ENCODE measurements at places on chromosomes 4 and X.

- H3K27me3 ChIP-seq: no peaks in the 10 kb centered on the region
- no peak overlapping the region for H3K27ac ChIP-seq
- no peak for DNase-seq
- no peaks in the 10 kb centered on the region for H3K36me3 ChIP-seq
Observed at GRCh38 chr4:39181520-39181904, 817 bp upstream of the WDR19 start.

DNA sequence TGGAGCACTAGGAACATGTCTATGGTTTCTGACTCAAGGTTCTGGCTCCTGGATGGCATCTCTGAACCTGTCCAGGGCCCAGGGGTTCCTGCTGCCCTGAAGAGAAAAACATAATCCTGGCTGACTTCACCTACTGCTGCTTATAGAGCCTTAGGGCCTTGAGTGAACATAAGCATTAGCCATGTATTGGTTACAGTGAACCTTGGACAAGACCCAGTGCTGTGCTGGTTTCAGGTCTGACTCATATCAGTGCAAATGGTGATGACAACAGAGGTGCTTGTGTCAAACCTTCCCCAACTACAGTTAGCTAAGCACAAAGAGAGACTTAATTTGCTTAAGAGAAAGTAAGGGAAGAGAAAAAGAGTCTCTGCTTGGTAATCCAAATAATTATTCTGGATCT lies 1047.2 kb downstream of the GLUD2 start:
- no peaks in the 10 kb centered on the region for H3K4me1 ChIP-seq
- DNase-seq: no peak
- H3K27ac ChIP-seq: no peak overlapping the region
- H3K36me3 ChIP-seq: peaks cover 28% of the 10 kb centered on the region

GRCh38 chr4:156132196-156132595 lies 178.5 kb upstream of the CTSO start:
- no peaks in the 10 kb centered on the region for H3K36me3 ChIP-seq
- no peak overlapping the region for H3K4me3 ChIP-seq
- no peak overlapping the region for H3K27ac ChIP-seq
- no peak for DNase-seq
- no peaks in the 10 kb centered on the region for H3K4me1 ChIP-seq

DNA sequence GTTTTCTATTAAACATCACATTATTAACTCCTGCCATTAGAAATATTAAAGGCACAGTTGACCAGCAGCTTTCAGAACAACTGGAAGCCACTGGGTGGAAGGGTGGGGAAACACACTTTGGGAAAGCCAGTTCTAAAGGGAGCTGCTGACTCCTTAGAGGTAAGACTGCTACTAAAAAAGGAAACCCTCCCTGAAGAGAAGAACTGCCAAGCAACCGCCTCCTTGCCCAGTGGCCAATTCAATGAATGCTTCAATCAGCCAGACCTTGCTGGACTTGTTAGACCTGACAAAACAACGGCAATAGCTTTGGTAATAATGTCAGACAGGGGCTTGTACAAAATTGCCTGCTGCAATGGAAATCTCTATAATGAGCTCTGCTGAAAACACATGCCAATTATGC lies 15.6 kb downstream of the OPHN1 start:
- no peak overlapping the region for H3K27ac ChIP-seq
- DNase-seq: no peak

- no peak overlapping the region for H3K27ac ChIP-seq
- no peak for DNase-seq
- no peak overlapping the region for H3K4me3 ChIP-seq
- H3K36me3 ChIP-seq: no peaks in the 10 kb centered on the region
- no peaks in the 10 kb centered on the region for H3K4me1 ChIP-seq
Observed at GRCh38 chr4:147809211-147809610, 77.3 kb downstream of the ARHGAP10 start.

- no peak overlapping the region for H3K27ac ChIP-seq
- no peaks in the 10 kb centered on the region for H3K36me3 ChIP-seq
- H3K4me3 ChIP-seq: no peak overlapping the region
- H3K4me1 ChIP-seq: no peaks in the 10 kb centered on the region
- H3K27me3 ChIP-seq: no peaks in the 10 kb centered on the region
Observed at GRCh38 chr4:3077796-3078195, 3.3 kb downstream of the HTT start.

DNA sequence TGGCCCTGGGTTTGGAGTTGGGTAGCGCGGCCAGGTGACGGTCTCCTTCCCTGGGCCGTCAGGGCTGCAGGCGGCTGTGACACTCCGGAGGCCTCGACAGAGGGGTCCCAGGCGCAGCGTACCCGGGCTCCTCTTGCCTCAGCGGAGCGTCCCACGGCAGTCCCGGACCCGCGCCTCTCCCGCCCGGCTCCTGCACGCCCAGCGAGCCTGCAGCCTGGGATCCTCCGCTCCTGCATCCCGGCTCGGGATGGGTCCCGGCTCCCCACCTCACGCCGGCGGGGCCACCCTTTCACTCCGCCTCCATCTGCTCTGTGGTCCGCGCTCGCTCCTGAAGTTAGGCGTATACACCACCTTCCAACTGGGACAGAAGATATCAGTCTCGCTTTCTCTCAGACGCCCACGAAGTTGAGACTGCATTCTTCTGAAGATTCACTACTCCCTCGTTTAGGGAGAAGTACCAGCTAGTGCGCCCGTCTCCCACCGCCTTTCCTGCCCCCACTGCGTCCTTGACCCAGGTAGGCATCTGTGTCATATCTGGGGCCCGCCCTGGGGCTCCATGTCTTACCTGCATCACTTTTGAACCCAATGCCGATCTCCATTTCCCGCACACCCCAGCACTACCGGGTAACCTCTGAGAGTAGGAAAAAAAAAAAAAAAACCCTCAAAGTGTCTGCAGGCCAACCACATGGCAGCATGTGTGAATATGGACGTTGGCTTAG lies 32.3 kb upstream of the KDR start:
- no peaks in the 10 kb centered on the region for H3K4me1 ChIP-seq
- no peaks in the 10 kb centered on the region for H3K36me3 ChIP-seq
- H3K4me3 ChIP-seq: no peak overlapping the region
- H3K27ac ChIP-seq: no peak overlapping the region
- no peaks in the 10 kb centered on the region for H3K27me3 ChIP-seq

DNA sequence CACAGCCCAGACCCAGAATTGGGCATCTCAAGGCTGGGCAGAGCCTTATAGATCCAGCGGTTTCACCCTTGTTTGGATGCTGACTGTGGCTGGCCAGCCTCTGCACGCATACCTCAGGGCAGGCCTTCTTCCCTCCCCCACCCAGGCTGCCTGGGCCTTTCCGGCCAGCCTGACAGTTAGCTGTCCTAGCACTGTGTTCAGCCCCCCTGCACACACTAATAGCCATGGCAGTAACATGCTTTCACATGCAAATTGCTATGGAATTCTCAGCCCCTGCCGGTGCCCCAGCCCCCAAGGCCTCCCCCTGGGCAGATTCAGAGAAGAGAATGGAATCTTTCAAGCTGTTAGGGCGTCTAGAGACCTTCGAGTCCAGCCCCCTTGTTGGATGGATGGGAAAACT lies 17.7 kb downstream of the EFNB1 start:
- peaks cover 13% of the 10 kb centered on the region for H3K27me3 ChIP-seq
- peak; percentile 80 for DNase-seq
- no peak overlapping the region for H3K27ac ChIP-seq
- H3K4me3 ChIP-seq: 0 out of 2 replicates have a peak overlapping the region, but pooled peaks have one; percentile 14

- H3K27me3 ChIP-seq: no peaks in the 10 kb centered on the region
- no peak overlapping the region for H3K4me3 ChIP-seq
- no peaks in the 10 kb centered on the region for H3K4me1 ChIP-seq
- no peak overlapping the region for H3K27ac ChIP-seq
- no peaks in the 10 kb centered on the region for H3K36me3 ChIP-seq
Observed at GRCh38 chr4:4529392-4529791, 12.5 kb downstream of the STX18 start.

- no peak overlapping the region for H3K27ac ChIP-seq
- peaks cover 8% of the 10 kb centered on the region for H3K4me1 ChIP-seq
- H3K4me3 ChIP-seq: no peak overlapping the region
- H3K27me3 ChIP-seq: no peaks in the 10 kb centered on the region
Observed at GRCh38 chrX:7132335-7133049, 15.0 kb upstream of the STS start.

- H3K4me1 ChIP-seq: no peaks in the 10 kb centered on the region
- H3K27me3 ChIP-seq: no peaks in the 10 kb centered on the region
- H3K36me3 ChIP-seq: no peaks in the 10 kb centered on the region
- no peak overlapping the region for H3K4me3 ChIP-seq
- DNase-seq: no peak
Observed at GRCh38 chr4:169720529-169720928, 37.2 kb downstream of the HPF1 start.

GRCh38 chrX:153922932-153923857 lies 2.9 kb downstream of the ARHGAP4 start:
- no peak overlapping the region for H3K27ac ChIP-seq
- H3K4me1 ChIP-seq: no peaks in the 10 kb centered on the region
- H3K36me3 ChIP-seq: peaks cover 17% of the 10 kb centered on the region
- no peaks in the 10 kb centered on the region for H3K27me3 ChIP-seq
